ENCODE measurements at places on chromosomes 7 and 10.

GRCh38 chr10:113978802-113979201 is 64.9 kb upstream of the ADRB1 start:
- DNase-seq: no peak

DNA sequence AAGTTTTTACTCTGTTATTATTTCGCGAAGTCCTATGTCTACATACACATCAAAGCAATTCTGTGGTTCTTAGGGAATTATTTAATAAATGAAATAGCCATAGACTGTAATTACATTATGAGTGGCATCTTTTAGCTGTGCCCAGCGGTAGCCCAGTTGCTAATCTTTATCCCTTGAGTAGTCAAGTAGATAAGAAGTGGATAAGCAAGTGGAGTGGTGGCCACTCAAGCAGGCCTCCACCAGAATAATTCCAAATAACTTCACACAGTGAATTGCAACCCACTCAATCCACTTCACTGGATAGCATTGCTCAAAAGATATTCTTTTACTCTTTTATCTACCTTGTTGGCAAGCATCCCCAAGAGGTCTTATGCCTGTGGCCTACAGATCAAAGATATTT is 349.7 kb downstream of the AUTS2 start:
- no peak for DNase-seq

DNA sequence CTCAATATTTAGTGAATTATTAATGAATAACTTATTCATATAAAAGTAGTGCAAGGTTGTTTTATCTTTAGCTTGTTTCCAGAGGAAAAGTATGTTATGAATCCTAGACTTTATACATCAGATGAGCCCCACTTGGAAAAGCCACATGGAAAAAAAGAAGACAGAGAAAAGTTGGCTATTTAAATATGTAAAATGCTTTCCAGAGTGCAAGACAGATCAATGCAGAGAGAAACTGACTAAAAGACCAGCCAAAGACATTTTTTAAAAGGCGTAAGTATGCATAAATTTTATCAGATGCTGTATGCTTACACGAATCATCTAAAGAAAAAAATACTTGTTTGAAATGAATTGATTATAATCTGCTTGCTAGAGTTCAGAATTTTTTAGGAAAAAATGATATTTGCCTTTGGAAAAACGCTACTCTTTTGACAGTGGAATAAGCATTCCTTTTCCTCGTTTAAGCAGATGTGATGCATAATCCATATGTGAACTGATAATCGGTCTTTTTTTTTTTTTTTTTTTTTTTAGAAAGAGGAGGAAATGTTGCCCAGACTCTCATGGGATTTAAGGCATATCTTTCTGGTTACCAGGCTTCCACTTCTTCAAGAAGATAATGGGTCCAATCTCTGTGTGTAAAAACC is 70.7 kb downstream of the RELN start:
- no peak for DNase-seq

DNA sequence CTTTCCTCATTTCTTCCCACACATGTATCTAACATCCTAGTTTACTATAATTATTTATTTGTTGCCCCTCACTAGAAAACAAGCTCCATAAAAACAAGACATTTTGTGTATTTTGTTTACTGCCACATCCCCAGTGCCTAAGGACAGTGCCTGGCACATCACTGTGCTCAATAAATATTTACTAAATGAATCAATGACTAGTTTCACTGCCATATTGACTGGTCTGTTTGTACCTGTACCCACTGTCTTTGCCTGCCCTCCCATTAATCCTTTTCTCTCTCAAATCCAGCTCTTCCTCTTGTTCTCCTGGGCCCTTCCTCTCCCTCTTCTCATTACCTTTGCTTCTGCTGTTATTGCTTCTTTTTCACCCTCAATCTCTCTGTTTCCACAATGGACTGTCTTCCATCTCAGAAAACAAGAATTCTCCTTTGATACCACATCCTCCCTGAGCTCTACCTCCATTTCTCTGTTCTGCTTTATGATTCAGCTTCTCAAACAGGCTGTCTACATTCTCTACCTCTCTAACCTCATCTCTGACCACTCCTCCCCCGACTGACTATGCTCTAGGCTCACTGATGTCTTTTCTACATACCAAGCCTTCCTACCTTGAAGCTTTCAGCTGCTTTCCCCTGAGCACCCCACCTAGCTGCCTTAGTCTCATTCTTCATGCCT is 8.3 kb upstream of the FAM133B start:
- no peak for DNase-seq

DNA sequence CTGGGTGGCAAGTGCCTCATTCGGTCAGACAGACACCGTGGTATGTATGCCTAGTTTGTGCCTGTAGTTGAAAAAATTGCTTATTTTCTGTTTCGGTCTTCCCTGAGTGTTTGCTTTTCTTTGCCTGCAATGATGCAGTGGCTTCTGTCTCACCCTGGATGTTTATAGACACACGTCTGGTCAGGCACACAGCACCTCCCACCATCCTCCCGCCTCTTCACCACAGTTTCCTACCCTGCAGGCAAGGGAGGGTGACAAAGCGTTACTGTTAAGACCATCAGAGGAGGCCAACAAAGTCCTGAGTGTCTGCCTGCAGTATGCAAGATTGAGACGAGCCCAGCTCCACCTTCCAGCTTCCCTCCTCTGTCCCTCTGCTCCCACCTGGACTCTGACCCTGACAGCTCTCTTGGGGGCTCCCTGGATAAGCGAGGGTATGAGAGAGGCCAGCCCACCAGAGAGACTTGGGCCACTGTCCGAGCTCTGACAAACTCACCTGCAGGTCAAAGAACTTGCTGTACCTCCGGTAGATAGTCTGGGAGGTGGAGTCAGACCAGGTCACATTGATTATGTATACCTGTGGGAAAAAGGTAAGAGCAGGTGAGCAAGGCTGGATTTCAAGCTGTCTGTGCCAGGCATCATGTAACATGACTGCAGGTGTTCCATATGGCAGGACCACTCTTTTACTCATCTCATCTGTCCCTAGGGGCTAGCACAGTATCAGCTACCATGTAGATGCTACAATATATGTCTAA is 54.4 kb downstream of the SH3PXD2A start:
- DNase-seq: peak; percentile 95

DNA sequence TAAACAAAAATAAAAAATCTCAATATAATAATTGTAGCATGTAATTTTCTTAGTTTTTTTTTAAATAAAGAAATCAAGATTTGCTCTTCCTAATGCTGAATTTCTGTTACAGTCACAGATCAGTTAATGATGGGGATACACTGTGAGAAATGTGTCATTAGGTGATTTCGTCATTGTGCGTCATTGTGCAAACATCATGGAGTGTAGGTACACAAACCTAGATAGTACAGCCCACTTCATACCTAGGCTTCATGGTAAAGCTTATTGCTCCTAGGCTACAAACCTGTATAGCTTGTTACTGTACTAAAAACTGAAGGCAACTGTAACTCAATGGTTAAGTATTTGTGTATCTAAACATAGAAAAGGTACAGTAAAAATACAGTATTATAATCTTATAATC is 74.4 kb upstream of the LSM8 start:
- no peak for DNase-seq

GRCh38 chr10:79061441-79062315 is 7.1 kb upstream of the ZMIZ1 start:
- no peak for DNase-seq

DNA sequence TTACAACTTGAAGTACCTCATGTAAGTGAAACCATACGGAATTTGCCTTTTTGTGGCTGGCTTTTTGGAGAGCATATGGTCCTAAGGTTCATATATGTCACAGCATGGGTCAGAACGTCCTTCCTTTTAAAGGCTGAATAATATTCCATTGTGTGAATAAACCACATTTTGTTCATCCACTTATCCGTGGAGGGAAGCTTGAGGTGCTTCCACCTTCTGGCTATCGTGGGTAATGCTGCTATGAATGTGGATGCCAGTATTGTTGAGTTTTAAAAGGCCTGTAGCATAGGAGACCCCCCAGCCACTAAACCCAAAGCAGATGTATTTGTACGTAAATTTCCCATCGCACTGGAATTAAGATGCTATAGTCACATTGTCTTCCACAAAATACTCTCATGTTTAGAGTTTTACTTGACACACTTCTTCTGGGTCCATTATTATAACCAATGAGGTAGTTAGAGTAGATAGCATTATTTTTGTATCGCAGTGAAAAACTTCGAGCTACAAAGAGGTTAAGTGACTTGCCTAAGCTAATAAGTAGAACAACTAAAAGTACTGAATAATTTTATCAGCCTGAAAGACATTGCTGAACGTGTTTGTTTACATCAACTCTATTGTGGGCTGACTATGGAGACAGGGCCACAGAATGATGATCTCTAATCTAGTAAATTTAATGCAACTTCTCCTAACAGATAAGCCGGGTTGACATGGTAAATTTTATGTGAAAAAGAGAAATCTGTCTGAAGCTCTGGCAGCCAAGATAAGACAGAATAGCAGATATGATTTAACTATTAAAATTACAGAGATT is 183.0 kb upstream of the CTBP2 start:
- DNase-seq: no peak

DNA sequence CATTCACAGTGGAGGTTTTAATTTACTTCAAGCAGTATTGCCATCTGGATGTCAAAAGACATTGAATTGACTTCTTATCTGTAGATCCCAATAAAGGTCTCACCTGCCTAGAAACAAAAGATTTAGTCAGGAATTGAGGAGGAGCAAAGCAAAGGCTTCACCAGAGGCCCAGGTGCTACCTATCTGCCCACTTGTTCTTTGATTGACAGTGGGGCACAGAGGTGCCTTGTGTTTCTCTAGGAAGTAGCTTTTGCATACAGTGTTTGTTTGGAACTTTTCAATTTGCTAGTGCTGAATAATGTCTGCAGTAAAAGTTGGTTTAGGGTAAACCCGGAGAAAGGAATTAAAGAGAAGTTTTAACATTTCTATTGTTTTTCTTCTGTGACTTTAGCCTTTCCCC is 40.4 kb downstream of the AUTS2 start:
- no peak for DNase-seq

DNA sequence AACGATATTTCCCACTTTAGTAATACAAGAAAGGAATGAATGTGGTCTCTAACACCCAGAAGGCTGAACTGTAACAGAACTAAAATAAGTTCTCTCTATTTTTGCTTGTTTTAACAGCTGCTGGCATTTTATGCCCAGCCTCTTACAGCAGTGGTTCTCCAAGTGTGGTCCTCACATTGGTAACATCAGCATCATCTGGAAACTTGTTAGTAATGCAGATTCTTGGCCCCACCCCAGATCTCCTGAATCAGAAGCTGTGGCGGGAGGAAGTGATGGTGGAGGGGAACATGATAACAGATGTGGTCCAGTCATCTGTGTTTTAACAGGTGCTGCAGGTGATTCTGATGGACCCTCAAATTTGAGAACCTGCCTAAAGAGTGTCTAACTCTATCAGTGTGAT is 170.1 kb downstream of the TMEM26 start:
- no peak for DNase-seq

DNA sequence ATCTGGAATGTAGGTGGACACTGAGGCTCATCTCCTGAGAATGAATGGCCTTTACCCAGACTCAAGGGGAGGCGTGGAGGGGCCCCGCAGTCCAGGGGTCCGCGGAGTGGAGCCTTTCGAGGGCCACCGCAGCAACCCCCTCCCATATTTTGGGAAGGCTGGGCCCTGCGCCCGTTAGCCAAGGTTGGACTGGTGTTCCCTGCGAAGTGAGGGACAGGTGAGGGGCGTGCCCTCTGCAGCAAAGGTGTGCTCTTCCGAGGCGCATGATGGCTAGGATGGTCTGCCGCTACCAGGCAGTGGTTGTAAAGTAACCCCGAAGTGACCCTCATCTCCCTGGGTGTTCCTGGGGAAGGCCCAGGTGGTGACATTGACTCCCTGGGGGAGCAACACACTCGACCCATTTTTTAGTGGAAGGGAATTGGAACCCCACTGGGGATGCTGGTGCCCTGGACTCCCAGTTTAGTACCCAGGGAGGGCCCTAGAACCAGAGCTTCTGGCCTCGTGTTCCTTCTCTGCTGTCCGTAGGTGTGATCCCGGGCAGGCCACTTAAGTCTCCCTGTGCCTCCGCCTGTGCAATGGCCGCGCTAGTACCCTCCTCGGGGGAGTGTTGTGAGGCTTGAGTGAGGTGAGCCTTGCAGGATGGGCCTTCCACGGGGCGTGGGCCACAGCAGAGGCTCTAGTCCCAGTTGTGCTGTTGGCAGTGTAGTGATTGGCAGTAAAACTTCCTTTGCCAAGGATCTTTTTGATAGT is 779 bp downstream of the FAM241B start:
- no peak for DNase-seq

DNA sequence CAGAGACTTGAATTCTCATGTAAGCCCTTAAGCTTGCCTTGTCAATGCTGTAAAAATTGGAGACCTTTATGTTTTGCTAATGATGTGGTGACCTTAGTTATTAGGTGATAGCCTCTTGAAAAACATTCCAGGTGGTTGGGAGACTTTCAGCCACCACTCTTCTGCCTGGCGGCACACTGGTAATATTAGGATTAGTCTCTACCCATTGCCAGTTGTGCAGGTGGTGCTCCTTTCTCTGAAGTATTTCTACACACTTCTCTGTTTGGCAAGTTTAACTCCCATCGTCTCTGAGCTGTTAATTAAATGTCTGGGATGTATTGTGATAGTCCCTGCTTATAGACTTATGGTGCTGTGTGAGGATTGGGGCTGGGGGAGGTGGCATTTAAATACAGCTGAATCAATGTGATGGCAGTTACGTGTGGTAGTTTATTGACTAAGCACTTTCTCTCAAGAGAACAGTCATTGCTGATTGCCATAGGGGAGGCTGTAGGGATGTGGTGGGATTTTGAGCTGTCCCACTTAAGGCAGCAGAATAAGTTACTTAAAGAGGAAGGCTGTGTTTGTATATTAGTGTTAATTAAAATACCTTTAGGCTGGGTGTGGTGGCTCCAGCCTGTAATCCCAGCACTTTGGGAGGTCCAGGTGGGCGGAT is 61.7 kb downstream of the DAGLB start:
- no peak for DNase-seq

GRCh38 chr10:76559892-76560220 is 1077.8 kb downstream of the KCNMA1 start:
- no peak for DNase-seq

- DNase-seq: no peak
Measured at GRCh38 chr7:2492038-2492437, 15.8 kb upstream of the GRIFIN start.

DNA sequence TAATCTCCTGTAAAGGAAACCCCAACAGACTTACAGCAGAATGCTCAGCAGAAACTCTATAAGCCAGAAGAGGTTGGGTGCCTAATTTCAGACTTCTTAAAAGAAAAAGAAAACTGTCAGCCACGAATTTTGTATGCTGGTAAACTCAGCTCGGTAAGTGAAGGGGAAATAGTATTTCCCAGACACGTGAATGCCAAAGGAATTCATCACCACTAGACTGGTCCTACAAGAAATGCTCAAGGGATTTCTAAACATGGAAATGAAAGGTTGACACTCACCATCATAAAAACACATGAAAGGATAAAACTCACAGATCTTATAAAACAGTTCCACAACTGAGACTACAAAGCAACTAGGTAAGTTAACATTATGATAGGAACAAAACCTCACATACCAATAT is 68.6 kb downstream of the GLCCI1 start:
- no peak for DNase-seq

- no peak for DNase-seq
Measured at GRCh38 chr10:46220187-46220586, 66.6 kb upstream of the ANTXRL start.

GRCh38 chr7:5143935-5144903 is 45.8 kb upstream of the WIPI2 start:
- DNase-seq: no peak

All from NCI-H2171 treated with DMSO at 0.1 percent for 48 hours (cell line).